ENCODE measurements at places on chromosomes 5 and 9. TPM values are rescaled to one million over a fixed set of nuclear protein-coding genes. Genes with fewer than 3 reads are reported as not detected.

SMC2 gene
- 5.1 TPM for total RNA-seq

- no peak for DNase-seq
Observed at GRCh38 chr5:136636001-136636400, 270.7 kb upstream of the TRPC7 start.

TEK gene
- total RNA-seq: 3.0 TPM

DNA sequence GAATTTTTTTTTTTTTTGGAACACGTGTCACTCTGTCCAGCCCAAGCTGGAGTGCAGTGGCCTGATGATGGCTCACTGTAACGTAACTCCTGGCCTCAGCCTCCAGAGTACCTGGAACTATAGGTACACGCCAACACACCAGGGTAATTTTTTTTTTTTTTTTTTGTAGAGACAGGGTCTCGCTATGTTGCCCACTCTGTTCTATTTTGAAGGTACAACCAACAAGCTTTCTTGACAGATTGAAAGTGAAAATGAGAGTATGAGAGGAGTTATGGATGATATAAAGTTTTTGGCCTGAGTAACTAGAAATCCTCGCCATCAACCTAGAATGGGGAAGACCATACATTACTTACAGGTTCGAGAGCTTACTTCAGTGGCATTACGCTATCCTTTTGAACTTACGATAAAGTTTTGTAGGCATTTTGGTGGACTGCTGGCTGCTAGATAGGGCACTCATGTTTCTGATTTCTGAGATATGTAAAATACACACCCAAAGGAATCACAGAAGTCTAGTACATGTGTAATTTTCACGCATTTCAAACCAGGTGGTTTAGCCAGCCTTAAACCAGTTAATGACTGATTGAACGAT, 806 bp upstream of the CDC42SE2 start:
- DNase-seq: no peak

RMRP gene
- total RNA-seq: not detected
